Erythroblast (primary cell): ENCODE measurements at places on chromosomes 16 and 17.

- DNase-seq, result peak; percentile 95
Measured at GRCh38 chr16:2777231-2777902, at the start of gene ELOB. ELOB (minus strand) TSS chr16:2777280; CDS start chr16:2777239, 41 bp downstream.

DNA sequence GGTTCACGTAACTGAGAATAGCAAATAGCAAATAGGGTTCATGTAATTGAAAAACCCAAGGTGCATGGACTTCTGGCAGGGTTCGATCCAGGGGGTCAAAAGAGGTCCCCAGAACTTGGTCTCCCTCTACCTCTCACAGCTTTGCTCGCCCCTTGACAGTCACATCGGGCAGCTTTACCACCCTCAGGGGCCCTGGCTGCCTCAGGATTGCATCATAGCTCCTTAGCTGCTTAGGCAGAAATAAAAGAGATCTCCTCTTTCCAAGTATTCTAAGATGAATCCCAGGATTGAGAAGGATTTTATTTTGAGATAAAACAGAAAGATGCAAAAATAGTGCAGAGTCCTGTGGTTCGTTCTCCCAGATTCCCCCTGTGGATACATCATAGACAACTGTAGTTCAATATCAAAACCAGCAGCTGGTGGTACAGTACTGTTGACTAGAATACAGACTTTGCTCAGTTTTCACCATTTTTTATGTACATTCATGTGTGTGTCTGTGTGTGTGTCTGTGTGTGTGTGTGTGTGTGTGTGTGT lies 12.8 kb downstream of the ADGRG3 start:
- no peak for DNase-seq

GRCh38 chr17:20092261-20092867 lies 83.2 kb downstream of the SPECC1 start:
- DNase-seq, result no peak

DNA sequence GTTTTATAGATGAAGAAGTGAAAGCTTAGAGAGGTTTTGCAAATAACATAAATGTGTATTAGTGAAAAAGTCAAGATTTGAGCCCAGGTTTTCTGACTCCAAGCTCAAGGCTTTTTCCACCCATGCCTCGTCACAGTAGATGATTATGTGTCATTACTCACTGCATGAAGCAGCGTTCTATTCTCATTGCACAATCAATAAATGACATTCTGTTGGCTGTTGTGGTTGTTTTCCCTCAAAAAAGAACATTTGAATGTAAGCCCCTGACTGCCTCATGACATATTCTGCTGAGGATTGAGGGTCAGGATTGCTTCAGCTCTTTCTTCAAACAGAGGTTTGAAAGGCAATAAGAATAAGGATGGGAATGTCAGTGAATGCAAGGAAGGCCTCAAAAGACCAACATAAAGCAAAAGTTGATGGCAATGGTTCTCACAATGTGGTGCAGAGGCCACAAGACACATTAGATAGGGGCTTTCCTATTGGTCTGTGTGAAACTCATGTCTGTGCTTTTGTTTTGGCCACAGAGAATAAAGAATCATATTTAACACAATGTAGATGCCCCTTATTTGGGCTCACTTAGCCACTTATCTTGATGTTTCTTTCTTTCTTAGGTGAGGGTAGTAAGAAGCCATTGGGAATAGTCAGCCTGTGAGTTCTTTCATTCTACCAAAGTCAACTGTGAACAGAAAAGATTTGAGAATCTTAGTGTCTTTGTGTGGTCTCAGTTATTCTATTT lies 5.4 kb upstream of the MMD start:
- peak; percentile 3 for DNase-seq

DNA sequence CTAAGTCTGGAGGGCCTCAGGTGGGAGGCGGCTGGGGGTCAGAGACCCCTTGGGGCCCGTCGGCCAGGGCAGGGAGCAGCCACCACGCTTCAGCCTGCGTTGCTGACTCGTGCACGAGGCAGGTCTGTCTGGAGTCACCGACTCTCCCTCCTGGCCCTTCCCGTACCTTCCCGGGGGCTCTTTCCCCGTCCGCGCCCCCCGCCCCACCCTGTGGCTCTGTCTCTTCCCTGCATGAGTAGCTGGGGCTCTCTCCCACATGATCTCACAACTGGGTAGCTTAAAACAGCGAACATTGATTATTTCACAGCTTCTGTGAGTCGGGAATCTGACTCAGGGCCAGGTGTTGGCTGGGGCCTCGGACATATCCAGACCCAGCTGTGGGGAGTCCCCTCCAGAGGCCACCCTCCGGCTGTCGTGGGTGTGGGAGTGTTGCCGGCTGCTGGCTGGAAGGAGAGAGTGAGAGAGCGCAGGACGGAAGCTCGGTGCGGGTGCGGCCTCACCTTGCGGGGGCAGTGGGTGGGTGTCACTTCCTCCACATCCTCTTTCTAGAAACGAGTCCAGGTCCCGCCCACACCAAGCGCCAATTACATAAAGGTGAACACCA lies 17.3 kb downstream of the BAHCC1 start:
- no peak for DNase-seq

GRCh38 chr17:68089881-68090280 lies 54.3 kb downstream of the KPNA2 start:
- DNase-seq, result no peak

GRCh38 chr17:69093279-69093789 lies 32.6 kb upstream of the ABCA9 start:
- peak; percentile 76 for DNase-seq

DNA sequence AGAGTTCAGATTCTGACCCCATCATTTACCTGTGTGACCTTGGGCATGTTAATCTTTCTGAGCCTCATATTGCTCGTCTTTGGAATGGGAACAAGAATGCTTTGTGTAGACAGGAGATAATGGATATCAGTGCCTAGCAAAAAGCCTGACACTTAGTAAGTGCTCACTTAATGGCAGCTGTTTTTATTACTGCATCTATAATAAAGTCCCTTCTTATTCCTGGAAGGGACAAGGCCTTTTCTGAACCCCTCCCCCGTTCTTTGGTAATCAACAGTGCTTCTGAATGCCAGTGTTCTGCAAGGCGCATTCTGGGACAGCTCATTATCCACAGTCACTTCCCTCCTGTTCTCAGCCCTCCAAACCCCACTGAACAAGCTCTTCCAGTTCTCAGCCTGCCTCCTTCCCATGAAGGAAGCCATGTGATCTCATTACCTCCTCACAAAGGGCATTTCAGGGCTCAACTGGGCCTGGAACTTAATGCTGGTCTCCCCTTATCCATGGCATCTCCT lies 25.1 kb upstream of the SUPT4H1 start:
- no peak for DNase-seq

- no peak for DNase-seq
Measured at GRCh38 chr16:61887903-61888302, 148.3 kb downstream of the CDH8 start.

DNA sequence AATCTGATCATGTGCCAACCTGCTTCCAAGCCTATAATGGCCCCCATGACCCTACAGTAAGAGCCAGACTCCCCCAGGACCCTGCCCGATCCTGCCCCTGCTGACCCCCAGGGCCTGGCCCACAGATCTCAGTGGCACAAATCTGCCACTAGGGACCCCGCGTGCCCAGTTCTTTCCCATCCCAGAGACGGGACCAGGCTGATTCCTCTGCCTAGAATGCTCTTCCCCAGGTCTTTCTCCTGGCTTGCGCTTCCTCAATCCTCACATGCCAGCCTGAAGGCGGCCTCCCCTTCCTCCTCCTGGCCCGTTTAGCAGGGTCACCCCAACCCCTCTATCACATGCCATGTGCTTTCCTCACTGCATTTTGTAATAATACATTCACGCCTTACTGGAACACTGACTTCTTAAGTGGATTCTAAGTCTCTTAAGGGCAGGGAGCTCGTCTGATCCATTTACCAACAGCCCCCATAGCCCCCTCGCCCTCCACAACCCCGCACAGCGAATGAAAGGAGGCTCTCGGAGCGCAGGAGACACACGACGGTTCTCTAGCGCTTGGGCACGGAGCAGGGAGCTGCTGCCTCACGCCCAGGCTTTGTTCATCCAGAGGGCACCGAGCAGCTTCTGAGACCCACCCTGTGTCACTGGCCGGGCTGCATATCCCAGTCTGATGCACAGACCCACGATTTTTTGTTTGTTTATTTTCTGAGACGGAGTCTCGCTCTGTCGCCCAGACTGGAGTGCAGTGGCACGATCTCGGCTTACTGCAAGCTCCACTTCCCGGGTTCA lies 1.2 kb downstream of the TRIM65 start:
- DNase-seq, result peak; percentile 24

DNA sequence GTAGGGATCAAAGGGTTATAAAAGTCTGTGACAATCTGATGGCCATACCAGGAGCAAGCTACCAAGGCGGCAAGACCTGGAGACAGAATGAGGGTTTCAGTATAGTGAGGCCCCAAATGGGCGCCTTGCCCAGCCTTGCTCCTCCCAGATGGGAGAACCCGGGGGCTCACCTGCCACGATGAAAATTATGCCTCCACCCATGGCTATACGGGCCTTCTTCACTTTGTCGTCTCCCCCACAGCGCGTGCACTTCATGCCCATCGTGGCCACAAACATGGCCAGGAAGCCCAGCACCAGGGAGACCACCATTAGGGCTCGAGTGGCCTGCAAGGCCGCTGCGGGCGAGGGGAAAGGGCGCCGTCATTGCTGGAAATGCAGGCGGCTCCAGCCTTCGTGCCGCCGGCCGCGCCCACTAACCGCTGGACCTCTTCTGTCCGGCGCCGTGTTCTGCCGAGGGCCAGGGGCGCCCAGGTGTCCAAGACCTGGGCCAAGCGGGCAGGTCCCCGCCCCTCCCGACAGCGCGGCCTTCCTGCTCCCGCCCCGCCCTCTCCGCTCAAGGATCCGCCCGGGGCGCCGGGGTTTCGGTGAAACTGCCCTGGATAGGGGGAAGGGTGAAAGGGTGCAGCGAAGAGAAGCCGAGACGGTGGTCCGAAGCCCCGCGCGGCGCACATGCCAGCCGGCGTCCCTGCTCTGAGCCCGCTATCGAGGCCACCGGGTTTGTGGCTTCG lies 1.5 kb downstream of the CLDN7 start:
- peak; percentile 75 for DNase-seq

- no peak for DNase-seq
Measured at GRCh38 chr16:14559809-14560241, 70.2 kb downstream of the PARN start.

GRCh38 chr17:31314782-31315100 lies 887 bp upstream of the EVI2B start:
- DNase-seq, result no peak

DNA sequence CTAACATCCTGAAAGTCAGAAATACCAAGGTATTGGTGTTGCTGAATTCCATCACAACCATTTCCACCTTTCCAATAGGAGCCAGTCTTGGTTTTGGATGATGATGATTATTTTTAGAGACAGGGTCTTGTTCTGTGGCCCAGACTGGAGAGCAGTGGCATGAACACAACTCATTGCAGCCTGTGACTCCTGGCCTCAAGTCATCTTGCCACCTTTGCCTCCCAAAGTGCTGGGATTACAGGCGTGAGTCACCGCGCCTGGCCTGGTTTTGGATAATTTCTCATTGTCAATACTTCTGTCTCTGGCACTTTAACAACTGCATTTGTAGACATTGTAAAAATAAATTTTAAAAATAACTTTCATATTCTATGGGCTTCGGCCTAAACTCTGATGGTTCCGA lies 22.6 kb downstream of the STAT5B start:
- no peak for DNase-seq

GRCh38 chr17:6489016-6489550 lies 44.8 kb downstream of the PIMREG start:
- DNase-seq, result no peak

DNA sequence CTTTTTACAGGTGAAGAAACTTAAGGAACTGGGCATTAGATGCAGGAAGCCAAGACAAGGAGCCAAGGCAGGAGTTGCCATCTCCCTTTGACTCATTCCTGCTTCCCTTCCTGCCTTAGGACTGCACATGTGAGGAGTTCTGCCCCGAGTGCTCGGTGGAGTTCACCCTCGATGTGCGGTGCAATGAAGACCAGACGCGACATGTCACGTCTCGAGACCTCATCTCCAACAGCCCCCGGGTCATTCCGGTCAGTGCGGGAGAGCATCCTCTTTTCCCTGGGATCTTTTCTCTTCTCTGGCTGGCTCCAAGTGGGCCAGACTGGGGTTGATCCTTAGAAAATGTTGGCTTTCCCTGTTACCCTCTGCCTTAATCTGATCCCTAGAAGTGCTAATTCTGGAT lies 6.6 kb downstream of the POLR2C start:
- no peak for DNase-seq

GRCh38 chr16:55470533-55471371 lies 8.2 kb upstream of the MMP2 start:
- DNase-seq, result no peak

- no peak for DNase-seq
Measured at GRCh38 chr17:13204607-13205237, 186.9 kb upstream of the ELAC2 start.

DNA sequence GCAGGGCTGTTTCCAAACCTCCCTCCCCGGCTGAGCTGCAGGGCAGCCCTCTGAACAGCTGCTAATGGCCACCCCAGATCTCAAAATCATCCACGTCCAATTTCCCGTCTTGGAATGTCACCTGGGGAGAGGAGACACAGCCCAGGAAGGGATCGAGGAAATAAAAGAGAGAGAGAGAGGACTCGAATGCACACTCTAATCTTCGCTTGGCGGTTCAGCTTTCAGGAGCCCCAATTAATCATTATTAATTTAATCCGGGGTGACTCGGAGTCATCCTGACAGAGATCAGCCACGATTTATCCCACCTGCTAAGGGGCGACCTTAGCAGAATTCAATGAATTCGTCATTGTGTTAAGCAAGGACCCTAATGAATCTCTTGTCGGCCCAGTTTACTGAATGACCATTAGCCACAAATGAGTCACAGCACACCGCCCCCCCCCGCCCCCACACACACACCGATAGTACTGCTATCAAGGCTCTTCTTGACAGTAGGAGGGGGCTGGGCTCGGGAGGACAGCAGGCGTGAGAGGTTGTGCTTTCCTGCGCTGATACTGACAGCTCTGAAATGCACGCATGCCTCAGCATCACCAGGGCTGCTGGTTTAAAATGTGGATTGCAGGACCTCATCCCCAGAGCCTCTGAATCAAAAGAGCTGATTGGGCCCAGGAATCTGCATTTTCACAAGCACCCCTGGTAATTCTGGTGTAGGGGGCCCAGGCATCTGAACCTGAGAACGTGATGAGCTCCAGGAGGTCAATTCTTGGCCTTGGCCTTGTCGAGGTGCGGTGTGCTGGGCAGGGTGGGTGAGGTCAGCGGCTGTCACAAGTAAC lies 190.0 kb upstream of the CIBAR2 start:
- DNase-seq, result peak; percentile 16

- peak; percentile 30 for DNase-seq
Measured at GRCh38 chr17:44501866-44502375, 1.3 kb downstream of the GPATCH8 start.

GRCh38 chr17:19857640-19858039 lies 10.1 kb downstream of the ULK2 start:
- DNase-seq, result no peak

DNA sequence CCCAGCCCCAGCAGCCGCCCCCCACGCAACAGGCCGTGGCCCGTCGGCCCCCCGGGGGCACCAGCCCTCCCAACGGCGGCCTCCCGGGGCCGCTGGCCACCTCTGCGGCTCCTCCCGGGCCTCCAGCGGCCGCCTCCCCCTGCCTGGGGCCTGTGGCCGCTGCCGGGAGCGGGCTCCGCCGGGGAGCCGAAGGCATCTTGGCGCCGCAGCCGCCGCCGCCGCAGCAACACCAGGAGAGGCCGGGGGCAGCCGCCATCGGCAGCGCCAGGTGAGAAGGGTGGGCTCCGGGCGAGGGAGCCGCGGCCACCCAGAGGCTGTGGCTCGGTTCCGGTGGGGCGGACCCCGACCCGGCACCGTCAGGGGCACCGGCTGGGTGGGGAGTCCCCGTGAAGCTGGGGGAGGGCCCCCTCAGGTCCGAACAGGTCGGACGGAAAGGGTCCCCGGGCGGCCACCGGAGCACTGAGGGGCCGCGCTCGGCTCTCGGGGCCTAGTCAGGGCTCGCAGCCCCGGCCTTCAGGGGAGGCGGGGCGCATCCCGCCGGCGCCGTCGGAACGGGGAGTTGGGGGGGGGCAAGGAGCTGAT lies 583 bp downstream of the ATXN2L start:
- DNase-seq, result no peak
